Muscle of leg (tissue), 16 donors: ENCODE measurements at places on chromosomes 4 and X. TPM values are rescaled to one million over a fixed set of nuclear protein-coding genes. Genes with fewer than 3 reads are reported as not detected.

DNA sequence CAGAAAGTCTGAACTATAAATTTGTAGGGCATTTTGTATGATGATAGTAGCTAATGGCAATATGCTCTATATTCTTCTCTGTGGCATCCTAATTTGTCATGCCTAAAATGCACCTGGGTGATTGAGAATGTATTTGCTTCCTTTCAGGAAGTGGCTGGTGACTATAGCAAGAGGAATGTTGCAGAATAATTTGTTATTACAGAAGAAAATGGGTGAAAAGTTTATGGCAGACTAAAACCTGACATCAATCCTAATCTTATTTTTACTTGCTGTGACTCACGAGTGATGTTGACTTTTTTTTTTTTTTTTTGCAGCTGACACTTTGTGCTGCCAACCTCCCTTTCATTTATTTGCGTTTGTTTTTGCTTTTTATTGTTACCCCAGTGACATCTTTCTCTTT, 141.1 kb downstream of the MSL3 start:
- no peak for DNase-seq

GRCh38 chr4:6709230-6710114, at the start of gene MRFAP1L1:
TSS of gene MRFAP1L1 (minus strand) at chr4:6709865. CDS start at chr4:6709629, 236 bp downstream.
- DNase-seq = peak; percentile 99

DNA sequence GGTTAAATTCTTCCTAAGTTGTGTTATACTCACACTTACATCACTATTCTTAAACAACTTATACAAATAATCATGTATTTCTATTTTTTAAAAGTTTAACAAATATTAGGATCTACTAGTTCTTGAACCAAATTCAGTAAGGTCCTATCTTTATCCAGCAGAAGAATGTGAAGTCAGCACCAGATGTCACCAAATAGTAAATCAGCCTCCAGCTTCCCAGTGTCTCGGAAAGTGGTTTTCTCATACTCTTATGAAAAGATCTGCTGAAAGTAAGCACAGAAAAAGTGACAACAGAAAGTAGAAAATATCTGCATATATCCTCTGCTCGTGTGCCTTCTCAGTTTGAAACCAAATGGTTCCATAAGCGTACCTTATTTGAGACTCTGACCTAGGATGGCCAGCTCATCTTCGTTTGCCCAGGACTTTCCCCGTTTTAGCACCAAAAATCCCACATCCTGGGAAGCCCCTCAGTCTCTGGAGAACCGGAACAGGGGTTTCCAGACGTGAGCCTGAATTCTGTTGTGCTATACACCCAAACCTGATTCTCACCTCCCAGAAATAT, 98.0 kb upstream of the DCLK2 start:
- DNase-seq = peak; percentile 59

The FAM114A1 gene
- 77.9 TPM for total RNA-seq

The SRPX2 gene
- 29.7 TPM for total RNA-seq

DNA sequence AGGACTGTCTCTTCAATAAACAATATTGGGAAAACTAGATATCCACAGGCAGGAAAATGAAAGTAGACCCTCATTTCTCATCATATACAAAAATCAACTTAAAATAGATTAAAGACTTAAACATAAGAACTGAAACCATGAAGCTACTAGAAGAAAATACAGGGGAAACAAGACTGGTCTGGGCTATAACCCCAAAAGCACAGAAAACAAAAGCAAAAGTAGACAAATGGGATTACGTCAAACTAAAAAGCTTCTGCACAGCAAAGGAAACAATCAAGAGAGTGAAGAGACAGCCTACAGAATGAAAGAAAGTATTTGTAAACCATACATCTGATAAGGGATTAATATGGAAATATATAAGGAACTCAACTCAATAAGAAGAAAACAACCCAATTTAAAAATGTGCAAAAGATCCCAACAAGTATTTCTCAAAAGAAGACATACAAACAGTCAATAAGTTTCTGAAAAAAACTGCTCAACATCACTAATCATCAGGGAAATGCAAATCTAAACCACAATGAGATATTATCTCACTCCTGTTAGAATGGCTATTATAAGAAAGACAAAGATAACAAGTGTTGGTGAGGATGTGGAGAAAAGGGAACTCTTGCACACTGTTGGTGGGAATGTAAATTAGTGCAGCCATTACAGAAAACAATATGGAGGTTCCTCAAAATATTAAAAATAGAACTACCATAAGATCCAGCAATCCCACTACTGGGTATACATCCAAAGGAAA, 325.3 kb upstream of the RASGEF1B start:
- DNase-seq = no peak

The CENPVL1 gene
- not detected for total RNA-seq

GRCh38 chrX:120463241-120463640, 5.9 kb downstream of the LAMP2 start:
- DNase-seq = peak; percentile 46

DNA sequence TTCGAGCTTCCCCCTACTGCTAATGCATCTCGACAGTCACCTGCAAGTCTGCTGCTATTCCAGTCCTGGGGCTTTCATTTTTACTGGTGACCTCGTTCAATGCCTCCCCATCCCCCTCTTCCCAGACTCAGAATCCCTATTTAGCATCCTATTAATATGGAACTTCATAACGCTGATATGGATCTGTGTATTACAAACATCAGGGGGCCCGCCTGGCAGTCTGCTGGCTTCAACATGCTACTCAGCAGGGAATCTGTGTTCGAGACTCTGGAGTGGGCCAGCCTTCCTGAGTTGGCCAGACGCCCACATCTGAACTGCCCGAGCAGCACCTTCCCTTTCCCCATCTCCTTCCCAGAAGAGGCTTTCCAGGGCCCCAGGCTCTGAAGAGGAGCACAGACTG, 173.9 kb upstream of the PPARGC1A start:
- DNase-seq = no peak
